ENCODE measurements at places on chromosomes 2 and 18.

- no peak for DNase-seq
Measured at GRCh38 chr2:169900686-169901085, 73.4 kb downstream of the UBR3 start.

GRCh38 chr2:196601430-196602306 is 37.8 kb upstream of the CCDC150 start:
- no peak for DNase-seq

GRCh38 chr18:24875777-24876176 is 415.3 kb downstream of the HRH4 start:
- DNase-seq: no peak

DNA sequence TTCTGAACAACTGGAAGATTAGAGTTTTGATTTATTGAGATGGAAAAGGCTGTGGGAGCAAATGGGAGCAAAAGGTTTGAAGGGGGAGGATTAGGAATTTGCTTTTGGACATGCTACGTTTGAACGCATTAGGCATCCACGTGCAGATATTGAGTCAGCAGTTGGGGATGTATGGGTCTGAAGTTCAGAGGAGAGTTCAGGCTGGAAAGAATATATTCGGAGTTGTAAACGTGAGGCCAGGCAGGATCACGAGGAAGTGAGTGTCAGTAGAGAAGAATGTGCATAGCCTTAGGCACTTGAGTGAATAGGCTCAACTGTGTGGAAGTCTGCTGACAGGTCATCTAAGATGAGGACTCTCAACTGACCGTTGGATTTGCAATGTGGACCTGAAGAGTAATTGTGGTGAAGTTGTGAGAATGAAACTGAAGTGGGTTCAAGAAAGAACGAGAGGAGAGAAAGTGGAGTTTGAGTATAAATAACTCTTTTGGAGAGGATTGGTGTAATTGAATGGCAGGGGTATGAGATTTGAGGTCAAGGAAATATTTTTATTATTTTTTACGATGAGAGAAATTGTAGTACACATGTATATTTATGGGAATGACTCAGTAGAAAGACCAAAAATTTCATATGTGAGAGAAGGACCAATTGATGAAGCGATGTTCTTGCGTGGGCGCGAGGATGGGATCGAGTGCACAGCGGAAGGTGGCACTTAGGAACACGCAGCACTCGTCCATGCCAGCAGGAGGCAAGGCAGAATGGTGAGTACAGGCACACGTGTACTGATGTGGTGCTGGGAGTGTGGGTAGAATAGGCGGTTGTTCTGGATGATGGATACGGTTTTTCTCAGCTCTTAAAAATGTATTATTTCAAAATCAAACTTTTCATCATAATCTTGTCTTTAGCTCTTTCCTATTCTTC is 40.5 kb upstream of the POLE4 start:
- no peak for DNase-seq
